T-helper 9 cell (primary cell): ENCODE measurements at places on chromosomes 7 and 10.

- DNase-seq = no peak
These were observed 822.0 kb downstream of the TNS3 start for GRCh38 chr7:46759711-46760480.

DNA sequence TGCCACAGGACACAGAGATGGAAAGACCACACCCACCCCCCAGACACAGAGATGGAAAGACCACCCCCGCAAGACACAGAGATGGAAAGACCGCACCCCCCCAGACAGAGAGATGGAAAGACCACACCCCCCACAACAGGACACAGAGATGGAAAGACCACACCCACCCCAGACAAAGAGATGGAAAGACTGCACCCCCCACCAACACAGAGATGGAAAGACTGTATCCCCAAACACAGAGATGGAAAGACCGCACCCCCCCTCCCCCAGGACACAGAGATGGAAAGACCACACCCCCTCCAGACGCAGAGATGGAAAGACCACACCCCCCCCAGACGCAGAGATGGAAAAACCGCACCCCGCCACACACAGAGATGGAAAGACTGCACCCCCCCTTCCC is 8.0 kb downstream of the ZNF511 start:
- no peak for DNase-seq

DNA sequence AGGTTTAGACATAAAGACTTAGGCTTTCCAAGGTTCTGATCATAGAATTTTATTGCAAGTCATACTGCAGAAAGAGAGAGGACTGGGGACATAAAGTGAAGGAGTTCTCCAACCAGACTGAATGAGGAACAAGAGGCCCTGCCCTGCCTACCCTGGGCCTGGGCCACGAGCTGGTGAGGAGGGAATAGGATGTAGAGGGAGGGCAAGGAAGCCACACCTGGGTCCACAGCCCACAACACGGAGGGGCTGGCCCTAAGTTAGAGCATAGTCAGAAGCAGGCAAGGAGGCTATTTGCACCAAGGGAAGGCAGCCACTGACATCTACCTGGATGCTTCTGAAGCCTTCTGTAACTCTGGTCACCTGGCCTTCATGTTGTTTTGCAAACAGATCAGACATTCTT is 82.2 kb upstream of the CXCL12 start:
- DNase-seq = no peak

- DNase-seq = no peak
These were observed 970.9 kb upstream of the LRRN3 start for GRCh38 chr7:110119883-110120581.

DNA sequence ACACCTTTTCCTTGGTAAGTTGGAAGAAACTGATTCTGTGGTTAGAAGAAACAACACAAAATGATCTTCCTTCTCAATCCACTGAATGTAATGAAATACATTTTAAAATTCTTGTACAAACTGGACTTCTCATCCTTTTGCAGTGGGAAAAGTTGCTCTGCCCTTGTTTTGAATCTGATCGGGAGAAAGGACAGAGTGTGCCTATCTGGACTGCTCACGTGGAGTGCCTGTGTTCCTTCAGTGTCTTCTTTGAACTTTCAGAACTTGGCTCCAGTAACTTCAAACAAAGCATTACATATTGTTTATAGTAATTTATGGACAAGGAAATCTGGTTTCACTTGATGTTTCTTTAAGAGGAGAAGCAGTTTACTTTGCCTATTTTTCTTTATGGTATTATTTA is 17.1 kb downstream of the SLC26A3 start:
- DNase-seq = no peak

- DNase-seq = no peak
These were observed 329.6 kb downstream of the GALNT17 start for GRCh38 chr7:71461572-71461971.

- DNase-seq = no peak
These were observed 56.7 kb downstream of the LHPP start for GRCh38 chr10:124518366-124518765.

DNA sequence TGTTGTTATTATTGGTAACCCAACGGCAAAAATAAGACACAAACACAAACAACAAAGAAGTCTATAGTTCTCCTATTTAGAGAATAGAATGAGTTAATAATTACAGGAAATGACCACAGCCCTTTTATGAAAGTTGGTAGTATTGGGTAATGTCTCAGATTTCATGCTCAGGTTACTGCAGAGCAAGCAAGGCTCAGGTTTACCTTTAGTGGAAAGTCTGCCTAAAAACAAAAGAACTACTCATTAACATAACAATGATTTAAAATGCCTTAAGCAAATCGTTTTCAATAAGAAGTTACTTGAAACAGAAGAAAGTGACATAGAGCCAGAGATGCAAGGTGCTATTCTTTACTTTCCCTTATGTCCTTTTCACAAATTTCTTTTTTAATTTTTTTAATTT is 441.2 kb downstream of the PLXDC2 start:
- DNase-seq = no peak

- DNase-seq = no peak
These were observed 137.3 kb downstream of the PLXNA4 start for GRCh38 chr7:132438926-132439325.

- DNase-seq = no peak
These were observed 623.5 kb downstream of the POM121L12 start for GRCh38 chr7:53658951-53659350.

DNA sequence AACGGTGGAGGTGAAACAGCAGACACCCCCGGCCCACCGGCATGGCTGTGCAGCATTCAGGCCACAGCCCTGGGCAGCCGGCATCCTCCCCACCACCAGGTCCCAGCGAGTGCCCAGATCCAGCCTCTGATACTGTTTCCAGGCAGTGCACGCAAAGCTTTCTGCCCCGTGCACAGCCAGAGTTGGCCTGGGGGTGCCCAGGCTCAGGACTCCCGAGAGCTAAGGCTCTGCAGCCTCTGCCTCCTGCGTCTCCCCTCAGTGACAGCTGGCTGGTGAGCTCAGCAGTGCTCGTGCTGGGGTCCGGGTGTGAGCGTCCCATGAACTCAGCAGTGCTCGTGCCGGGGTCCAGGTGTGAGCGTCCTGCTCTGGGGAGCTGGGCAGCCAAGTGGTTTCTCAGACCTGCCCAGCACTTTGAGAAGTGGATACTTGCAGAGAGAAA is 65.4 kb downstream of the CFAP46 start:
- no peak for DNase-seq

DNA sequence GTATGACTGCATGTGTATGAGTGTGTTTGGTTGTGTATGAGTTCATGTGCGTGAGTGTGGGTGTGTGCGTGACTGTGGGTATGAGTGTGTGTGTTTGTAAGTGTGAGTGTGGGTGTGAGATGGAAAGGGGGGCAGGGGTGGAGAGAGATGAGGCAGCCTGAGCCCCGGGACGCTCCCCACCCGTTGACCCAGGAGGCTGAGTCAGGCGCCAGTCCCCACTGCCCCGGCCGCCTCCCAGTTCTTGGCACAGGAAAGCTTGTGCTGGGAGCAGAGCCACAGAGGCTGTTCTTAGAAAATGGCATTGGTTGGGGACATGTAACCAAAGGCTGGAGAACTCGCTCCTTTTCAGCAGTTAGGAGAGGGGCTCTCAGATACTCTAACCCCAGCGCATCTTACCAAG is 27.8 kb upstream of the NUB1 start:
- no peak for DNase-seq

GRCh38 chr7:103446049-103446520 is at the start of gene SLC26A5:
Gene SLC26A5, minus strand, starts transcription at chr7:103446207. Its CDS starts 24,693 bp downstream, at chr7:103421514.
- peak; percentile 4 for DNase-seq

- DNase-seq = no peak
These were observed 65.5 kb upstream of the SRPK2 start for GRCh38 chr7:105454095-105454747.

GRCh38 chr7:7707246-7707645 is 11.2 kb downstream of the RPA3 start:
- DNase-seq = no peak

DNA sequence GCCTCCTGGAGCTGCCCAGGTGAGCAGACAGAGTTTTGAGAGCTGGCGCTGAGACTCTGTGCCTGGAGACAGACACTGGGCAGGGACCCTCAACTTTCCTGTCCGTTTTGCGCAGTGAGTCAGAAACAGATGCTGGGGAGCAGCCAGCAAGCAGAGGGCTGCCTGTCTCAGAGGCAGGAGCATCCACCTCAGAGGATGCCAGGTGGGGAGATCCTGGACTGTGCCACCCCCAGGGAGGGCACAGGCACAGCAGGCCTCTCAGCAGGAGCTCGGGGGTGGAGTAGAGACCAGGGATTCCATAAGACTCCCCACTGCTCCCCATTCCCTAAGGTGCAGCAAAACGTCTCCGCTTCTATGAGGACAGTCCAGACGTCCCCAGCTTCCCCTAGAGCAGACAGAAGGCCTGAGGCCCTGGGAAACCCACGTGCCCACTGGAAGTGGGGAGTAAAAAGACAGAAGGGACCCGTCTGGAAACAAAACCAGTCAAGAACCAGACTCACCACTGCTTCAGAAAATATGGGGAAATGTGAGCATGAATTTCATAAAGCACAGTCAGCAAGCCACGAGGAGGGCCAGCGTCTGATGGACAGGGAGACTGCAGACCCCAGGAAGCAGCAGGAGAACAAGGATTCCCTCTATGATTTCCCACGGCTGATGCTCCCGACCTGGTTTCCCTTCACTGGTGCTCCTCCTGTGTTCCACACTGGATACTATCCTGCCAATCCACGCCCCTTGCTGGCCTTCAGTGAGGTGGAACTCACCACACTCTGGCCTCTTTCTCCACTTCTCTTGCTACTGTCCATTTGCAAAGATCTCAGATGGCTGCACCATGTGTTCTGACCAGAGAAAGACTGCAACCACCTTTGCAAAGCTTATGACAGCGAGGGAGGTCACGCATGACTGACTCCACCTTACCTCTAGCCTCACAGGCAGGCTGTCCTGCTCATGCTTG is 151.3 kb upstream of the FAM20C start:
- no peak for DNase-seq
